Right ventricle myocardium inferior (tissue), 1 donor: ENCODE measurements at places on chromosomes 12 and 14. TPM values are rescaled to one million over a fixed set of nuclear protein-coding genes. Genes with fewer than 3 reads are reported as not detected.

GRCh38 chr14:87566991-87567390 is 426.0 kb downstream of the GALC start:
- no peak for DNase-seq

- no peak for DNase-seq
These were observed 10.0 kb upstream of the SLC38A4 start for GRCh38 chr12:46835785-46836184.

- no peak for DNase-seq
These were observed 13.1 kb downstream of the DYNC1H1 start for GRCh38 chr14:101977311-101978071.

- no peak for DNase-seq
These were observed 22.3 kb upstream of the FRS2 start for GRCh38 chr12:69447892-69448291.

DNA sequence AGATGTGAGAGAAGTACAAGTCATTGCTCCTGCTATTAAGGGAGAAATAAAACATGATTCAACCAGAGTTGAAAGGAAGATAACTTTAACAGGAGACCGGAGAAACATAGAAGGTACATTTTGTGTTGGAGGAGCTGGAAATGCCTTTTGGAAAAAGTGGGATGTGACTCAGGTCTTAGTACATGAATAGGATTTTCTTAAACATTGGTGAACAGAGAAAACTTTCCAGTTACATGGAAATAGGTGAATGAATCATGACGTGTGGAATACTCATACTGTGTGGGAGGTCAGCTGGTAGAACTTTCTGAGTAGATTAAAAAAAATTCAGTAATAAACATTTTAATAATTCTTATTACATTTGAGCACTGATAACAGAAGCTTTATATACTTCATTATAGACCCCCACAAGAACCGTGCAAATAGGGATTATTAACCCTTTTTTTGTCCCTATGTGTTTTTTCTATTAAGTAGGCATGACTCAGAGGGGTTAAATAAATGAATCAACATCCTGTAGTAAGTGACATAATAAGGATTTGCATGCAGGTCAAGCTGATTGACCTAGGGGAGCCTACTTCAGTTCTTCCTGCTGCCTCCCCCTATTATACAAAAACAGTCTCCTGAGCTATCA is 710.5 kb downstream of the NOVA1 start:
- no peak for DNase-seq

- DNase-seq: no peak
These were observed 37.8 kb downstream of the SRRM4 start for GRCh38 chr12:119019166-119019565.

- DNase-seq: peak; percentile 86
These were observed 8.1 kb downstream of the LGALS3 start for GRCh38 chr14:55136885-55137786.

Gene CCDC197
- total RNA-seq: 0.84 TPM

- no peak for DNase-seq
These were observed 6.3 kb upstream of the KRT5 start for GRCh38 chr12:52526511-52526951.

- no peak for DNase-seq
These were observed 13.7 kb downstream of the HNRNPC start for GRCh38 chr14:21255385-21256101.

GRCh38 chr14:74140374-74140850 is 55.7 kb downstream of the LIN52 start:
- DNase-seq: peak; percentile 90

- DNase-seq: no peak
These were observed 54.1 kb upstream of the NUAK1 start for GRCh38 chr12:106192659-106193393.

GRCh38 chr14:75563931-75564330 is 14.5 kb upstream of the FLVCR2 start:
- no peak for DNase-seq

GRCh38 chr14:104770851-104771272 is 17.9 kb downstream of the SIVA1 start:
- no peak for DNase-seq

DNA sequence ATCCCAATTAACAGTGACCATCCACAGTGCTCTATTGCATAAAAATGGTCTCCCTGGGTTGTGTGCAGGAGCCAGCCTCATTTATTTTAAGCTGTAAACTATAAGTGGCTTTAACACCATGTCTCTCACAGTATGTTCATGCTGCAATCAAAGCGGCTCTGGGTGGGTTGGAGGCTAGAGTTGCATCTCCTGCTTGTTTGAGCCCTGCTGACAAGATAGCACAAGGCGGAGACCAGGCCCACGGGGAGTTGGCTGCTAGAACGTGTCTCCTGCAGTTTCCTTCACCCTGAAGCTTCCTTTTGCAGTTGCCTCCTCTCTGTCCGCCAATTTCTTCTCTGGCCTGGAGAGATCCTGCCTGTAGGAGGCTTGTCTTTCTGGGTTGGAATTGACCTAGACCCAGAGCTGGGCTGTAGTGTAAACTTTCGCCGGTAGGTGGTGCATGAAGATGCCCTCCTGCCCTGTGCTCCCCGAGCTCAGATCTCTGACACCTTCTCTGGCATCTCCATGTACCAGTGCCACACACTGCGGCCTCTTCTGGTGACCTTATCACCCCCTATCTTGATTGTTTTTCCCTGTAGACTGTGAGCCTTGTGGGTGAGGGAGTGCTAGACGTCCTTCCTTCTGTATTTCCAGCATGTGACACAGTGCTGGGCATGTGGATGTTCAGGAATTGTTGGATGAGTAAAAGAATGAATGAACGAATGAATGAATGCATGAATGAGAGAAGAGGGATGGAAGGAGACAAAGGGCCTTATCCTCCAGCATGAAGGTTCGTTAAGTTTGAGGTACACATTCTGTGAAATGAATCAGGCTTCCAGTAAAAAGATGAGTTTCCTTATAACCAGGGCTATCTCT is 10.4 kb downstream of the OTUB2 start:
- no peak for DNase-seq

Gene CSRP2
- 55.8 TPM for total RNA-seq

DNA sequence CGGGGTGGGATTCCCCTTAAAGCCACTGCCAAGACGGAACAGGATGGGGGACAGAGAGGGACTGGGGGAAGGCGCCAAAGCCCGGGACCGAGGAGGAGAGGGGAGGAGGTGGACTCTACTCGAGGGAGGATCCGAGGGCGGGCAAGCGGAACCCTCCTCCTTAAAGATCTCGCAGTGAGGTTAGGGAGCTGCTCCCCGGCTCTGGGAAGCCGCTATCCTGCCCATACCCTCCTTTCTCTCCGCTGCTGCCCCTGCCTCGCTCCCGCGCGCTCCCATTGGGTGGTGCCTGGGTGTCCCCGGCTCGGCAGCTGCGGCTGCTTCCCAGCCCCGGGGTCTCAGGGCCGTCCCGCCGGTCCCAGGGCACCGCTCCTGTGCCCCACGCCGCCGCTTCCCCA is 16.4 kb downstream of the KRT18 start:
- DNase-seq: no peak

Gene GPRC5A
- total RNA-seq: 1.7 TPM

- DNase-seq: no peak
These were observed 275.5 kb downstream of the DPF3 start for GRCh38 chr14:72618424-72618823.

Gene TRMT61A
- total RNA-seq: 5.6 TPM

Gene SIX4
- 1.4 TPM for total RNA-seq

DNA sequence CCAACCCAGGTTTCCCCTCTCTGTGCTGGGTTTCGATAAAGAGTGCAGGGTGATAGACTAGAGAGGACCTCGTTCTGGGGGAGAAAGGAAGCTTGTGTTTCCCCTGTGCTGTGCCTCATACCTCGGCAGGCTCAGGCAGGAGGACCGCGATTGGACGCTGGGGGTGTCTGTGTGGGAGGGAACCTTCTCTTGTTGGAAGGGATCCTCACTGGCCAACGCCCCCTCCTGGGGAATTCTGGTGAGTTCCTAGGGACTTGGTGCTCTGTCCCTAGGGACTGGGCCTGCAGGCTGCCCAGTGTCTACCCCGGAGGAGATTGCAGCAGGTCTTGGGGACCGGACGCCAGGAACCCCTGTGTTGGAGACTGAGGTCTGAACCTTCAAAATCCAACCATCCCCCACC is 157.4 kb upstream of the PRMT8 start:
- no peak for DNase-seq

Gene LRRC10
- 39.2 TPM for total RNA-seq

Gene FOXM1
- total RNA-seq: 1.2 TPM

- no peak for DNase-seq
These were observed 80.0 kb upstream of the SLC8A3 start for GRCh38 chr14:70268760-70269159.

DNA sequence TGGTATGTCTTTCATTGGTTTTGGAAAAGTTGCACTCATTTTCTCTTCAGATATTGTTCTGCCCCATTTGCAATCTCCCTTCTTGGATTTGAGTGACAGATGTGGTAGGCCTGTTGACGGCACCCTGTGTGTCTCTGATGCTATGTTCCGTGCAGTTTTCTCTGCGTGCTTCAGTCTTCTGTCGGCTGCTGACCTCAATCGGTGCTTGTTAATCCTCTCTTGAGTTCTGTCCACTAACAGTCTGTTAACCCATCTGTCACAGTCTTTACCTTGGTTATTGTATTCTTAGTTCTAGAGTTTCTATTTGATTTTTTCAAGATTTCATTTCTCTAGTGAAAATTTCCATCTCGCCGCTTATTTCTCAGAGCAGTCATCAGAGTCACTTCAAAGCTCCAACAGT is 20.7 kb upstream of the PLD4 start:
- no peak for DNase-seq

- no peak for DNase-seq
These were observed 8.1 kb downstream of the KRT18 start for GRCh38 chr12:52956987-52957386.

Gene INHBE
- total RNA-seq: not detected

GRCh38 chr12:4346931-4347330 is 25.9 kb downstream of the TIGAR start:
- no peak for DNase-seq

DNA sequence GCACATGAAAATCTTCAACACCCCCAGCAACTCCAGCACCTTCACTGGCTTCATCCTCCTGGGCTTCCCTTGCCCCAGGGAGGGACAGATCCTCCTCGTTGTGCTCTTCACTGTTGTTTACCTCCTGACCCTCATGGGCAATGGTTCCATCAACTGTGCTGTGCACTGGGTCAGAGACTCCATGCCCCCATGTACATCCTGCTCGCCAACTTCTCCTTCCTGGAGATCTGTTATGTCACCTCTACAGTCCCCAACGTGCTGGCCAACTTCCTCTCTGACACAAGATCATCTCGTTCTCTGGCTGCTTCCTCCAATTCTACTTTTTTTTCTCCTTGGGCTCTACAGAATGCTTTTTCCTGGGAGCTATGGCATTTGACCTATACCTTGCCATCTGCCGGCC is 11.5 kb upstream of the OR11G2 start:
- no peak for DNase-seq

Gene ANKRD52
- 23.9 TPM for total RNA-seq

GRCh38 chr12:131397493-131398181 is 313.3 kb upstream of the SFSWAP start:
- DNase-seq: no peak

Gene CLEC2A
- not detected for total RNA-seq

- DNase-seq: no peak
These were observed 136.0 kb downstream of the CRADD start for GRCh38 chr12:93813186-93813585.

DNA sequence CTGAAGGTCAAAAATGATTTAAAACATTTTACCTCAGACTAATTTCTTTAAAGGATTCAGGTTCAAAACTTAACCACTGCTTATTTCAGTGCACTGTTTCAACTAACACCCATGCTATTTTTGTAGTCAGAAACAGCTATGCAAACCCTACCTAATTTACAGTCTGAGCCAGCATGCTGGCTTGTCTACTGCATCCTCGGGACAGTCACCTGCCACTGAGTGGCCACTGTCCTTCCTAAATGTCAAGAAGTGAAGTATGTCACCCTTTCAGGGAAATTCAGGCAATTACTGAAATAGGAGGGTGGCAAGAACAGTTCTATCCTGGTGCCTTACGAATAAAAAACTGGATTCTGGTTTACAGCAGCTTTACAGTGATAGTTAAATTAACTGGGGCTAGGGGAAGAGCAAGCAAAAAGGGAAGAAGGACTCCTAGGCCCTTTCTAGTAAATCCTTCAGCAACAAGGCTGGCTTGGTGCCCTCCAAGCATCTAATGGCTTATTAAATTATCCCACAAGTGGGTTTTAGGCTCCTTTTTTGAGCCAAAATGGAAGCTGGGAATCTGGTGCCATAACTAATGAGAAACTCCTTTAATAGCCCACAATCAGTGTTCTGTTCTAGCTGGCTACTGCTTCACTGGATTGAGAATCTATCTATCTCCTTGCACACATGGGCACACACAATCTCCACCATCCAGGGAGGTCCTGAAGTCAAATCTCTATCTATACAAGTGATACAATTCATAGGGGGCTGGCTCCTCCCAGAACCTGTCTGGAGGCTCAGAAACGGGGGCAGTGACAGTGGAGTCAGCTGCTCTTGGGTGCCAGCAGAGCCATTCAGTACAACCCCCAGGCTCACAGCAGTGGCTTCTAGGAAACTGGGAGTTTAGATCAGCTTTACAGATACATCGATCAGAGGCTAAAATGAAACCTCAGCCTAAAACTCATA is 43.4 kb downstream of the SH2B3 start:
- no peak for DNase-seq

Gene GPR135
- 1.5 TPM for total RNA-seq

GRCh38 chr12:93585247-93585646 is 12.8 kb downstream of the SOCS2 start:
- DNase-seq: no peak

DNA sequence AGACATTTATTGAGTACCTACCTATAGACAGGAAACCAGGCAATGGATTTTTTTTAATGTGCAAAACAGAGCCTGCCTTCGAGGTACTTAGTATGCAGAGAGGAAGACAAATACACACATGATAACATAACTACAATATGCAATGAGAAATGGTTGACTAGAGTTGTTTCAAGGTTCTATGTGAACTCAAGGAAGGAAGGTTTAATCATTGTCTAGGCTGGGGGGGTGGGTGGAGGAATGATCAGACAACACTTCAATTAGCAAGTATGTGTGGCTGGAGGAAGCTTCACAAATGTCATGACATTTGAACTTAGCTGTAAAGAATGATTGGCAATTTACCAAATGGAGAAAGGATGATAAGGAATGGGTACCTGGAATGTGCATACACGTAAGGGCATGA is 985.3 kb downstream of the FLRT2 start:
- no peak for DNase-seq

Gene ATL1
- 1.1 TPM for total RNA-seq

Gene BTBD6
- 48.8 TPM for total RNA-seq

Gene FSCB
- total RNA-seq: not detected

DNA sequence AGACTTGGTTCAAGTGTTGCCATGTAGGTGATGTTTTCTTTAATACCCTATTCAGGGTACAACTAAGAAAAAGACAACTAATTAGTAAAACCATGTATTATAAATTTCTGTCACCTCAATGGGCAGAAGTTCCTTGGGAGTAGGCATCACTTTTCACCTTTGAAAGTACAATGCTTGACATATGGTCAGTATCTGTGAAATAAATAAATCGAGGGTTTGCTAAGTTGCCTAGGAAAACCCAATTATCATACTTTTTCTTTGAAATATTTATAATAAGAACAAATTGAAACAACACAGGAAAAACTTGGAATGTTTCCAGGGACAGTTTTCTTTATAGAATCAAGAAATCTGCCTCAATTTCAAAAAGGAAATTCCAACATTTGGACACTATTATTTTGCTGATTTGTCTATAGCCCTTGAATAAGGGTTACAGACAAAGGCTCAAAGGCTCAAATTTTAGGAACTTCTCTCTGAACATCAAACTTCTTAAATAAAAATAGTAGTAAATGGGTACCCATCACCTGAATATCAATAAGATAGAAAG is 13.7 kb downstream of the FGD6 start:
- DNase-seq: no peak
